ENCODE measurements at places on chromosomes 6 and 20.
A peak's percentile ranks its signal among the peaks of the same experiment; 100 is the strongest.

GRCh38 chr6:159068904-159069578, 24.2 kb upstream of the TAGAP start:
- no peak overlapping the region for H3K27ac ChIP-seq
- no peak for DNase-seq
- H3K4me1 ChIP-seq = no peaks in the 10 kb centered on the region
- no peaks in the 10 kb centered on the region for H3K36me3 ChIP-seq
- no peaks in the 10 kb centered on the region for H3K27me3 ChIP-seq

DNA sequence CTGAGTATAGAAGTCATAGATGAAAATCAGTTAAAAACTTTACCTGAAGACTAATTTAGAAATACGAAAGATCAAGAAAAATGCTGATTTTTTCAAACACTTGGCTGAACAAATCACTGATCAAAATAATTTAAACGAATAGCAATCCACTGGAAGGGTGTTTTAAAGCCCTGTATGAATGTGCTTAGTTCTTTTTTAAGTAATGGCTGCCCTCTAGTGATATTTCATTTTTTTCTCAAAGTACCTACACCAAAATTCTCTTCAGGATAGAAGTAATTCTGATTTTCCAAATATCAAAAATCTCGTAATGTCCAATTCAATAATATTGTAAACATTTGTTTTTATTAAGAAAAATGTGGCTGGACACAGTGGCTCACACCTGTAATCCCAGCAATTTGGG, 32.5 kb downstream of the AKAP7 start:
- no peak overlapping the region for H3K4me3 ChIP-seq
- DNase-seq = no peak
- no peaks in the 10 kb centered on the region for H3K27me3 ChIP-seq
- H3K27ac ChIP-seq = no peak overlapping the region

- no peak overlapping the region for H3K27ac ChIP-seq
- no peak overlapping the region for H3K4me3 ChIP-seq
- no peaks in the 10 kb centered on the region for H3K27me3 ChIP-seq
- H3K36me3 ChIP-seq = peaks cover 40% of the 10 kb centered on the region
- H3K4me1 ChIP-seq = no peaks in the 10 kb centered on the region
These were observed 34.0 kb upstream of the VSTM2L start for GRCh38 chr20:37868851-37869333.

GRCh38 chr6:7106752-7107577, 796 bp upstream of the RREB1 start:
- H3K36me3 ChIP-seq = no peaks in the 10 kb centered on the region
- H3K4me3 ChIP-seq = peak overlapping the region; percentile 97
- H3K27me3 ChIP-seq = no peaks in the 10 kb centered on the region
- peak; percentile 74 for DNase-seq

DNA sequence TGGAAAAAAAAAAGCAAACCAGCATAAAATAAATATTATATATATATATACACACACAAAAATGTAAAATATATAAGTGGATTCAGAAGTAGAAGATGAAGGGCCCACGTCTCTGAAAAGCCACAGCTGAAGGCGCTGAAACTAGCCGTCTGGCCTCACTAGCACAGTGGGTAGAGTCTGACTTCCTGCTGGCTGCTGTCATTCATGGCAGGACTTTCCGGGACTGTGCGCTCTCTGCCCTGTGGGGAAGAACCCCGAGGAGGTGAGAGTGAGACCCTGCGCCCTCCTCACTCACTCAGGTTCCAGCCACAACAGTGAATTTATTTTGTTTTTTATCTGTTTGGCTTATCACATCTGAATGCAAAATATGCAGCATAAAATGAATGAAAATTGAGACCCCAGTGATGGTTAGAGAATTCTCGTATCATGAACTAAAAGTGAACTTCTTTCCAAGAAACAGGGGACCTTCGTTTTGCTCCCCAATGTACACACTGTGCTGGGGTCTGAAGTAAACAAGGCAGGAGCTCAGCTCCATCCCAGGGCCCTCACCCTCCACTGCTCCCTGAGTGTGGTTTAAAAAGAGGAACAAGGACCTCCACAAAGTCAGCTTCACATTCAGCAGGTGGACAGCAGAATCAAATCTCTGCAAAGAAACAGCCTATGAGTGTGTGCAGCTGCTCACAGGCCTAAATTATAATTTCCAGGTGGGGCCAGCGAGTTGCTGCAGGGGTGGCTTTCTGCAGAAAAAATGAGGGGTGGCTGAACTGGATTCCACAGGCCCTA, 1.3 kb upstream of the RAMACL start:
- no peak overlapping the region for H3K4me3 ChIP-seq
- peaks cover 22% of the 10 kb centered on the region for H3K4me1 ChIP-seq
- H3K36me3 ChIP-seq = no peaks in the 10 kb centered on the region
- DNase-seq = no peak
- no peak overlapping the region for H3K27ac ChIP-seq
- H3K27me3 ChIP-seq = no peaks in the 10 kb centered on the region

DNA sequence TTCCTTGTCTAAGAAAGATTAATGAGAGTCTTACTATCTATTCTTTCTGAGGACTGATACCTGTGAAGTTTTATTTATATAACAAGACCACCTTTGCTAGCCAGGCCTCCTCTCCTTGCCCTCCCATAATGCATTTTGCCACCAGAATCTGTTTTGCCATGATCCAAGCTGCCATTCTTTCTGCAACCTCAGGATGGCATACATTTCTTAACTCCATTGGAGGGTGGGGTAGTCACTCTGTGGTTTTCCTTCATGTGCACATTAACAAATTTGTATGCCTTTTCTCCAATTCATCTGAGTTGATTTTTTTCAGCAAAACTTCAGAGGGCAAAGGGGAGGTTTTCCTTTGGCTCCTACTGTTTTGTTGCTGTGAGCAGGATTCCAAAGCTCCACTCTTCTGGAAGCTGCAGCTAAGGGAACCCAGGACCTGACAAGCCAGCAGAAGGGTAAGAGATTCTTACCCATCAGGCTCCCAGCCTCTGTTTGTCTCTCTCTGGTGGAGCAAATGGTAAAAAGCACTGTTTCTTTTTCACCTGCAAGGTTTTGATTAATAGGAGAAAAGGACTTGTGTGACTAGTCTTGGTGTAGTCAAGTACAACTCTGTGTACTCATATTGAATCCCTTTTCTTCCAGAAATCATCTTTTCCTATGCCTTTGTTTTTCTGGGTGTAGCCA, 26.2 kb upstream of the ENPP4 start:
- no peaks in the 10 kb centered on the region for H3K4me1 ChIP-seq
- H3K36me3 ChIP-seq = no peaks in the 10 kb centered on the region
- no peak overlapping the region for H3K4me3 ChIP-seq
- no peak overlapping the region for H3K27ac ChIP-seq
- DNase-seq = no peak
- no peaks in the 10 kb centered on the region for H3K27me3 ChIP-seq

DNA sequence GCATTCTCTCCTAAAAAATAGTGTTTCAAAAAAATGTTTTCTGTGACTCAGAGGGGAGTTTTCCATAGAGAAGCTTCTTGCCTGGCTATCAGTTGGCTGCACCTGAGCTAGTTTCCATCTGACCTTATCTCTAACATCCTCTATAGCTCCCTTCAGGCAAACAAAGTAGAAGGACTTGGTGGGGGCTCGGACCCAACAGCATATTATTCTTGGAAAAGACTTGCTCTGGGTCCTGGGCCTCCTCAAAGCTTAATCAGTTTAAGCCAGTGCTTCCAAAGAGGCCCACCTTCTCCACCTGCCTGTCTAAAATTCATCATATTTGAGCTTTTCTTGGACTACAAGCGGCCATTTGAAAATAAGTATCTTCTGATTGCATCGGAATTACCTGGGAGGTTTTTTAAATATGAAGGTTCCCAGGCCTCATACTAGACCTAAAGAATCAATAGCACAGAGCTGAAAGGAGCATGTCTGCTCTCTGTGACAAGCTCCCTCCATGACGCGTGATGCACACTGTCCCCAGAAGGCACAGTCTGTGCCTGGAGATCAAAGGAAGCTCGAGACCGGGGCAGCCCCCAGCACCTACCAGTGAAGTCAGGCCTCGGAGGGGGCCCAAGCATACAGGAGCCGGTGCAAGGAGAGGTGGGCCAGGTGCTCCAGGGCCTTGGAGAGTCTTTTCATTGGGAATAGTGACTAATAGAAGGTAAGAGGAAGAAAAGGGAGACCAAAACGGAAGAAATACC, 80.6 kb upstream of the HIVEP1 start:
- no peak for DNase-seq
- H3K4me3 ChIP-seq = no peak overlapping the region
- no peak overlapping the region for H3K27ac ChIP-seq
- H3K36me3 ChIP-seq = no peaks in the 10 kb centered on the region
- no peaks in the 10 kb centered on the region for H3K27me3 ChIP-seq
- no peaks in the 10 kb centered on the region for H3K4me1 ChIP-seq

GRCh38 chr20:43196243-43196642, 6.5 kb upstream of the PTPRT start:
- H3K4me1 ChIP-seq = no peaks in the 10 kb centered on the region
- H3K36me3 ChIP-seq = no peaks in the 10 kb centered on the region
- H3K4me3 ChIP-seq = no peak overlapping the region
- DNase-seq = no peak
- peaks cover 9% of the 10 kb centered on the region for H3K27me3 ChIP-seq

- no peak for DNase-seq
- no peaks in the 10 kb centered on the region for H3K36me3 ChIP-seq
- H3K4me3 ChIP-seq = no peak overlapping the region
- H3K27ac ChIP-seq = no peak overlapping the region
These were observed 156.4 kb downstream of the MBOAT1 start for GRCh38 chr6:20055916-20056315.

- H3K27me3 ChIP-seq = no peaks in the 10 kb centered on the region
- no peaks in the 10 kb centered on the region for H3K36me3 ChIP-seq
- H3K27ac ChIP-seq = peak overlapping the region; percentile 21
- no peak overlapping the region for H3K4me3 ChIP-seq
These were observed 13.9 kb upstream of the RANBP9 start for GRCh38 chr6:13725570-13725969.

GRCh38 chr6:3835055-3835731, 14.0 kb upstream of the FAM50B start:
- H3K27me3 ChIP-seq = no peaks in the 10 kb centered on the region
- H3K36me3 ChIP-seq = no peaks in the 10 kb centered on the region
- H3K27ac ChIP-seq = peak overlapping the region; percentile 27
- peaks cover 4% of the 10 kb centered on the region for H3K4me1 ChIP-seq
- DNase-seq = no peak
- H3K4me3 ChIP-seq = no peak overlapping the region

DNA sequence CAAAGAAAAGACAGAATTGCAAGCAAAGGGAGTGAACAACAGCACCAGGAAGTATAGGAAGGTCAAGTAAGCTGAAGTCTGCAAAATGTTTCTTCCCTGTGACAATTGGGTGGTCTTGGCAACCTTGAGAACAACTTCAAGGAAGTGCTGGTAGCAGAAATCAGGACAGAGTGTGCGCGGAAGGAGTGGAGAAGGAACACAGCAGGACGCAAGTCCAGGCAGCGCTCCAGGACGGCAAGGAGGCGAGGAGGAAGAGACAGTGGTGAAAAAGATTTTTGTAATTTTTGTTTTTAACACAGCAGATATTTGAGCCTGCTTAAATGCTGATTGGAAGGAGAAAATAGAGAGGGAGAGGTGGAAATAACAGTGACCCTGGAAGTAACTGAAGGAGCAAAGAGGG, 141.7 kb downstream of the F13A1 start:
- H3K27me3 ChIP-seq = no peaks in the 10 kb centered on the region
- no peak for DNase-seq
- no peaks in the 10 kb centered on the region for H3K36me3 ChIP-seq
- H3K4me1 ChIP-seq = no peaks in the 10 kb centered on the region
- no peak overlapping the region for H3K4me3 ChIP-seq
- H3K27ac ChIP-seq = no peak overlapping the region

GRCh38 chr6:37007340-37008043, 2.0 kb downstream of the FGD2 start:
- H3K4me1 ChIP-seq = no peaks in the 10 kb centered on the region
- peak overlapping the region; percentile 47 for H3K4me3 ChIP-seq
- H3K27ac ChIP-seq = peak overlapping the region; percentile 72
- no peaks in the 10 kb centered on the region for H3K27me3 ChIP-seq
- peak; percentile 65 for DNase-seq

GRCh38 chr20:39855056-39855455, 834.0 kb downstream of the MAFB start:
- no peak overlapping the region for H3K4me3 ChIP-seq
- DNase-seq = no peak
- no peaks in the 10 kb centered on the region for H3K36me3 ChIP-seq
- peaks cover 12% of the 10 kb centered on the region for H3K4me1 ChIP-seq
- H3K27ac ChIP-seq = no peak overlapping the region
- H3K27me3 ChIP-seq = no peaks in the 10 kb centered on the region

- H3K27ac ChIP-seq = no peak overlapping the region
- DNase-seq = no peak
- H3K27me3 ChIP-seq = no peaks in the 10 kb centered on the region
- H3K4me1 ChIP-seq = no peaks in the 10 kb centered on the region
- no peak overlapping the region for H3K4me3 ChIP-seq
These were observed 23.1 kb upstream of the VSTM2L start for GRCh38 chr20:37879843-37880242.

- no peaks in the 10 kb centered on the region for H3K4me1 ChIP-seq
- H3K4me3 ChIP-seq = peak within 1 kb of the TSS; percentile 62
- H3K27ac ChIP-seq = no peak within 1 kb of the TSS
- peak; percentile 89 for DNase-seq
- H3K27me3 ChIP-seq = peaks cover 34% of the 10 kb centered on the region
These were observed at the start of gene RAD21L1 for GRCh38 chr20:1225783-1226654. TSS of gene RAD21L1 (plus strand) at chr20:1226044. CDS start at chr20:1228454, 2,410 bp downstream.

DNA sequence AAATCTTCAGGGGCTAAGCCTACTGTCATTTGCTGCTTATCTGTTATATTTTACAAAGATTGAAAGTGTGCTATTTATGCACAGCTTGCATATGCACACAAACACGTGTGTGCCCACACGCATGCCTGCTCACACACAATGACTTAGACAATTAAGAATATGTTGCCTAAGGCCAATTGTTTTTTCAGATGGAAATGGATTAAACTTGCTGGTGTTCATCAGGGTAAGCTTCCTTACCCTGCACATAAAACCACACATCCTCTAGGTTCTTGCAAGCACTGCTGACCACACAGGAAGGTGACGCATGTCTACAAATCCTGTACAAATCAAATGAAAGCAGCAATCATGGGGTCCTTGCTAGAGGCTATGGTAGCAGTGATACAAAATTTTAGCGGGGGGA, 58.4 kb downstream of the GJA10 start:
- H3K36me3 ChIP-seq = no peaks in the 10 kb centered on the region
- H3K27me3 ChIP-seq = no peaks in the 10 kb centered on the region
- DNase-seq = no peak
- H3K4me3 ChIP-seq = no peak overlapping the region

DNA sequence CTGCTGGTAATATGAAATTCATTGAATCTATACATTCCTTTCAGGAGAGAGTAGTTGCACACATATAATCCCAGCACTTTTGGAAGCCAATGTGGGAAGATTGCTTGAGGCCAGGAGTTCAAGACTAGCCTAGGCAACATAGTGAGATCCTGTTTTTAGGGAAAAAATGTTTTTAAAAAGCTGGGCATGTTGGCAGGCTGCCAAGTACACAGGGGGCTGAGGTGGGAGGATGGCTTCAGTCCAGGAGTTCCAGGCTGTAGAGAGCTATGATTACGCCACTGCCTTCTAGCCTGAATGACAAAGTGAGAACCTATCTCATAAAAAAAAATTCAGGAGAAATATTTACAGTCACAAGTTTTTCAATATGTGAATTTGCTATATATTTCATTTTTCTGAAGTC, 71.9 kb downstream of the GRM1 start:
- no peaks in the 10 kb centered on the region for H3K36me3 ChIP-seq
- H3K27me3 ChIP-seq = no peaks in the 10 kb centered on the region
- no peak overlapping the region for H3K27ac ChIP-seq
- H3K4me1 ChIP-seq = no peaks in the 10 kb centered on the region
